ENCODE measurements at places on chromosomes 12 and 14.

GRCh38 chr14:73770977-73771847, 57.0 kb upstream of the PNMA1 start:
- DNase-seq: no peak

- DNase-seq: no peak
These were observed 13.4 kb downstream of the VDR start for GRCh38 chr12:47891356-47891755.

- no peak for DNase-seq
These were observed 11.7 kb upstream of the OTOGL start for GRCh38 chr12:80087486-80088213.

GRCh38 chr12:9948606-9949296, 16.6 kb upstream of the CLEC2A start:
- DNase-seq: no peak
